AML-193 (cell line): ENCODE measurements at places on chromosomes 4 and X.

- no peak for DNase-seq
These were observed 181.4 kb upstream of the NEIL3 start for GRCh38 chr4:177128306-177128705.

GRCh38 chrX:124257924-124258702, 74.3 kb upstream of the TEX13D start:
- DNase-seq = no peak

- no peak for DNase-seq
These were observed 380.4 kb downstream of the RAPGEF2 start for GRCh38 chr4:159483110-159483781.

DNA sequence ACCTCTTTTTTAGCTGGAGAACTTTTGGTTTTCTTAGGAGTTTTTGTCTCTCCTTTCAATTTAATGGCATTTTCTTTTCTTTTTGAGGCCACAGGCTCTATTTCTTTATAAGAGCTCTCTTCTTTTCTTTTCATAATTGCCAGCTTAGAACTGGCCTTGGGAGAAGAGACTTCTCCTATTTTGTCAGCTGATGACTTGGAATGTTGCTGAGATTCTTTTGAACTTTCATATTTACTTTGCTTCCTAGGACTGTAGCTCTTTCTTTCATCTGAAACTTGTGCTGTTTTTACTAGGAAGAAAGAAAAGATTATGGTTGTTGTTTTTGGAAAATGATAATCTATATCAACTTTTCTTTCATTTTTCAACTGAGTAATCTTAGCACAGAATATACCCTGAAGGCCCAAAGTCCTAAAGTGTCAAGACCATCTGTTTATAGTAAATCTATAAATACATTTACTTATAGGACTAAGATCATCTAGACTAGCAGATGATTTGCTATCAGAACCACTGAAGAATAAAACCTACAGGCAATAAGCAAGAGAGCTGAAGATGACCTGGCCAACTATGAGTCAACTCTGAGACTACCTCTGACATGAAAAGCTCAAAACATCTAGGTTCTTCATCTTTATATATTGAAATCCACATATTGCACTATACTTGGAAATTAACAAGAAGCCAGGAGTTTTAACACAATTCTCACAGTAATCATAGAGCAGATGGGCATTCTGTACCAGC, 45.6 kb downstream of the RFC1 start:
- no peak for DNase-seq

DNA sequence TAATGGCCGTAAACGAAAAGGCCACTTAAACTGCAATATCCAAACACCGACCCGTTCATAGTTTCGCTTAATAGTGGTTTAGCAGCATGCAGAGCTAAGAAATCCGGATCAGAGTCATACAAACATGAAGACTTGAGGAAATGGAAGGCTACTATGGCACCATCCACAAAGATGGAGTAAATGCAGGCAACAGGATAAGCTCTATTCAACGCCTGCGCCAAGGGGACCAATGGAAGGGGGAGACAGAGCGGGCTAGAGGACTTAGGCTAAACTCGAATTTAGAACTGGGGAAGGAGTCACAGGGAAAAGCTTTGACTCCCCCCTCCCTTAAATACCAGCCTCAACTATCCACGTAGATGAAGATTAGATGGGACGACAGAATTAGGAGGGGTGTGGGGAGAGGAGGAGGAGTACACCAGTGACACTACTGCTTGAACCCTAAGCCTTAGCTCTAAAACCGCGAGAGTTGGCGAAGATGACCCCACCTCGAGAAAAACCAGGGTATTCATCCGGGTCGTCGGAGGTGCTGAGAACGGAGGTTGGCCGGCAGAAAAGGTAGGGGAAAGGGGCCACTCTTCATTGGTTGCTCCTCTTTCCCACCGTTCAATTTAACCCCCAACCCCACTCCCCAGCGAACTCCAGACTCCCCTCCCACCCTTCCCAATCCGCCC, 3.5 kb downstream of the HUWE1 start:
- peak; percentile 11 for DNase-seq

DNA sequence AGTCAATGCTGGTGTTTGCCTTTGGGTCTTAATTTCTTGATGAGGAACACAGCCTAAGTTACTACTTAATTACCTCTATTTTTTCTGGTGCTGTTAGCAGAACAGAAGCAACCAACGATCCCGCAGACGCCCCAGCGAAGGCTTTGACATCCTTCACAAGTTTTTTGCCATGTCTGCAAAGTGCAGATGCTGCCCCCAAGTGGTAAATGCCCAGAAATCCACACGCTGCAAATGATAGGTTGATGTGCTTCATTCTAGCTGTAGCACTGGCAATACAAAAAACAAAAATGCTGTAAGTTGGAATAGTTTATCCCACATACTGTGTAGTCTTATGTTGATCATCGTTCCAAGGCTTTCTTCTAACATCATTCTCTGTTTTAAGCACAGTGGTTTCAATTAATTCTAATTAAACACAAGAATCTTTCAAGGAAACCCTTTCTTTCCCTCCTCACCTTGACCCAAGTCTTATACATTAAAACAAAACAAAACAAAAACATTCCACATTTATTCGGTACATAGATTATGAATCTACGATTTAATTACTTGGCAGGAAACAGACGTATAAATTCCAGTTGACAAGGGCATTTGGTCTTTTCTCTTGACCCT, 1.2 kb downstream of the PNPLA4 start:
- DNase-seq = peak; percentile 60

- peak; percentile 68 for DNase-seq
These were observed 401.9 kb upstream of the NDST4 start for GRCh38 chr4:115515366-115515765.

DNA sequence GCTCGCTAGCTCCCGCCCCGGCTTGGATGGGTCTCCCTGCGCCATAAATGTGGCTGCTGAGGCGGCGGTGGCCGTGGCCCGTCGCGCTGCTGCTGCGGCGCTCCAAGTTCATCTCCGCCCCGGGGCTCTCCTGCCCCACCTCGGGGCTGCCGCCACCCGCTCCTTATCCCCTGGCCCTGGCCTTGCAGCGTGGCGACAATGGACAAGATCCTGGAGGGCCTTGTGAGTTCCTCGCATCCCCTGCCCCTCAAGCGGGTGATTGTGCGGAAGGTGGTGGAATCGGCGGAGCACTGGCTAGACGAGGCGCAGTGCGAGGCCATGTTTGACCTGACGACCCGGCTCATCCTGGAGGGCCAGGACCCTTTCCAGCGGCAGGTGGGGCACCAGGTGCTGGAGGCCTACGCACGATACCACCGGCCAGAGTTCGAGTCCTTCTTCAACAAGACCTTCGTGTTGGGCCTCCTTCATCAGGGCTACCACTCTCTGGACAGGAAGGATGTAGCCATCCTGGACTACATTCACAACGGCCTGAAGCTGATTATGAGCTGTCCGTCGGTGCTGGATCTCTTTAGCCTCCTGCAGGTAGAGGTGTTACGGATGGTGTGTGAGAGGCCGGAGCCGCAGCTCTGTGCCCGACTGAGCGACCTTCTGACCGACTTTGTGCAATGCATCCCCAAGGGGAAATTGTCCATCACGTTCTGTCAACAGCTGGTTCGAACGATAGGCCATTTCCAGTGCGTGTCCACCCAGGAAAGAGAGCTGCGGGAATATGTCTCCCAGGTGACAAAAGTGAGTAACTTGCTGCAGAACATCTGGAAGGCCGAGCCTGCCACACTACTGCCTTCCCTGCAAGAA, 763 bp downstream of the USP38 start:
- no peak for DNase-seq
